ENCODE measurements at places on chromosomes 7 and 10. TPM values are rescaled to one million over a fixed set of nuclear protein-coding genes. Genes with fewer than 3 reads are reported as not detected.

- H3K27ac ChIP-seq = no peak overlapping the region
- no peaks in the 10 kb centered on the region for H3K27me3 ChIP-seq
- H3K4me3 ChIP-seq = no peak overlapping the region
- no peaks in the 10 kb centered on the region for H3K36me3 ChIP-seq
Measured at GRCh38 chr10:61752111-61753011, 89.6 kb downstream of the CABCOCO1 start.

DNA sequence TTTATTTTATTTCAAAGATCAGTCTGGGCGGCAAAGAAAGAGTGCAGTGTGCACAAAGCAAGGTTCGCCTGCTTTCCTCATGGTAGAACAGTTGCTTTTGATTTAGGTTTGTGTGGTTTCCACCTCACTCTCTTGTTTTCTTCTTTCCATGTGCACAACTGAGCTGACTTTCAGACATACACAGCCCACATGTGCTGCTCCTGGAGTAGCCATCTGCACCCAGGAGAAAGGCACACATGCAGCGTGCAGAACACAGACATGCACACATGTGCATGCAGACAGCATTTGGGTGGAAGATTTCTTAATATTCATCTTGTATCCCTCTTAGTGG lies 302.1 kb downstream of the FZD1 start:
- no peak for DNase-seq
- no peaks in the 10 kb centered on the region for H3K4me1 ChIP-seq
- no peak overlapping the region for H3K4me3 ChIP-seq
- no peaks in the 10 kb centered on the region for H3K36me3 ChIP-seq
- H3K27ac ChIP-seq = no peak overlapping the region

GRCh38 chr7:123725586-123726171 lies 23.1 kb downstream of the WASL start:
- no peaks in the 10 kb centered on the region for H3K36me3 ChIP-seq
- DNase-seq = no peak
- H3K27ac ChIP-seq = no peak overlapping the region
- H3K4me1 ChIP-seq = peaks cover 55% of the 10 kb centered on the region

- no peak overlapping the region for H3K4me3 ChIP-seq
- no peaks in the 10 kb centered on the region for H3K4me1 ChIP-seq
- DNase-seq = no peak
- no peak overlapping the region for H3K27ac ChIP-seq
Measured at GRCh38 chr10:31953080-31953479, 24.4 kb upstream of the ARHGAP12 start.

The EVX1 gene
- polyA plus RNA-seq = not detected

The TMEM254 gene
- polyA plus RNA-seq = 8.1 TPM

Data from heart left ventricle (tissue), 16 donors.